HS-5 (cell line): ENCODE measurements at places on chromosomes 1 and 21.

DNA sequence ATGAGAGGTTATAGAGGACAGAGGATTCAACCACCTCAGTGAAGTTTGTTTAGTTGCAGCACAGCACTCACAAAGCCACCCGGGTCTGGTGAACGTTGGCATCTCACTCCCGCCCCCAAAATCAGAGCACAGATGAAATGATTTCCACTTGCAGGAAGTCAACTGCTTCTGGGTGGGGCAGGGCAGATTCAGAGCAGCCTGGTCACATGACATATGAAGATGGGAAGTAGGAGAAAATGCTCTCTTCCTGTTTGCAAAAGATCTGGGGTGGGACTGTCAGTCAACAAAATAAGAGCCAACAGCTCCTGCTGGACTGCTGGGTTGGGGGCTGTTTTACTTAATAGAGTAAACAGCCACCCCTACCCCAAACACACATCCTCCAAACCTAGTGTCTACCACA is 43.2 kb downstream of the LRRC71 start:
- DNase-seq, result no peak

GRCh38 chr1:211473823-211474222 is 18.1 kb downstream of the RD3 start:
- no peak for DNase-seq

DNA sequence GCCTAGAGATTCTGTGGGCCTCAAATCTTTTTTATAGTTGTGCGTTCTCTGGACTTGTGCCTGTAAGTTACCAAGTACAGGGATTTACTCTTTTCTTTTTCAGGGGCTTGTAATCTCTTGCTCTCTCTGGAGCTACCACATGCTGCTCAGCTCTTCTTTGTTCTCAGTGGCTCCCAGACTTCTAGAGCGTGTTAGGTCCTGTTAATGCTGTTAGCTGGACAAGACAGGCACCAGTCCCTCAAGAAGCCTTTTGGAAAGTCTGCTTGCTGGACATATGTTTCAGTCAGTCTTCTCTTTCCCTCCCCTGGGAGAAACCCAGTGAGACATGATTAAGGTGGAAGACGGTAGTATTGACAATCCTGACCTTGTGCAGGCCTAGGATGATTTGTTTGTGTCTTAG is 29.4 kb downstream of the KCNK2 start:
- DNase-seq, result no peak

GRCh38 chr1:166165661-166166328 is 1.0 kb downstream of the FAM78B start:
- DNase-seq, result no peak

DNA sequence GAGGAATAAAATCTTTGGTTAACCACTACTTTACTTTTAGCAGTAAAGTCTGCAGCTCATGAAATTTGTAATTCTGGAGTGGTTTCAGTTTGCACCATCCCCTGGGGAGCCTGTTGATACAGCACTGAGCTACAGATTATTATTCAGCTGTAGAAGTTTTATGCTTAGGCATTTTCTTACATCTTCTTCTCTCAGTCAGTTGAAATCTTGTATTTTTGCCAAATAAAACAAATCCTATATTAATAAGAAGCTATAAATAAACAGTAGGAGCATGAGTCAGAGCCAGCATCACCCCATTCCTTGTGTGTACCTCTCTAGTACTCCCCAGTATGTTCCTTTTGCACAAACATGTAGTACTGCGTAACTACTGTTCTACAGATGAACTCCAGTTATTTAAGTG is 118.9 kb downstream of the ATF6 start:
- no peak for DNase-seq

- DNase-seq, result no peak
Measured at GRCh38 chr1:226945106-226945857, 5.2 kb downstream of the COQ8A start.

DNA sequence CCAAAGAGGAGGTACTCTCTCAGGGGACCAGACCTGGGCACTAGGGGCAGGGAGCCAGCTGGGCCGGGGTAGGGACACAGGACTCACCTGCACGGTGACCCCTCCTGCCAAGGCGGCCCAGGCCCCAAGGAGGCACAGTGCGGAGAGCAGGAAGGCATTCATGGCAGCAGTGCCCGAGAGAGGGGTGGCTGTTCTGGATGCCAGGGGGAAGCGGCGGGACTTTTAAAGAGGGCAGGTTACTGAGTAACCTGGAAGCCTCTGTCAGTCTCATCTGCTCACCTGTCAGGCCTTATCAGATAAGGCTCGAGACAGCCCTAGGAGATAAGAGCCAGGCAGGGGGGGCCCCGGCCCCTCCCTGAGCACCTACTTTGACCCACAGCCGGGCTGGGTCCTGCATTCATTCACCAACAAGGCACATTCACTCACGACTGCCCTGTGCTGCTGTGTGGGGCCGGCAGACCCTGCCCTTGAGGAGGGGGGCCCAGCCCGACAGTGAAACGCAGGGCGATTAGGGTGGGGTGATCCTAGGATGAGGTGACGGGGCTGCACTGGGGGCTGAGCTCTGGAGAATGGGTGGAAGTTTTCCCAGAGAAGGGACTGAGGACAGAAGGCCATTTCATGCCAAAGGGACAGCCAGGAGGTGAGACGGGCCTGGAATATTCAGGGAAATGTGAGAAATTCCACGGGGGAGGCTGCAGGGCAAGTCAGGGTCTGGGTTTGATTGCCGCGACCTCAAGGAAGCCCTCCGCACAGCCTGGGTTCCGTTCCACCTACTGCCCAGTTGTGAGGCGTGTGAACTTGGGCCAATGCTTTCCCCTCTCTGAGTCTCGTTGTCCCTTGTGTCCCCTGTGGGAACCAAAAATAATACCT is at the start of gene GUCA2A:
GUCA2A (minus strand) TSS at position 195 of the 870 bp plus-strand sequence; CDS start at position 162, 33 bp downstream.
- no peak for DNase-seq

DNA sequence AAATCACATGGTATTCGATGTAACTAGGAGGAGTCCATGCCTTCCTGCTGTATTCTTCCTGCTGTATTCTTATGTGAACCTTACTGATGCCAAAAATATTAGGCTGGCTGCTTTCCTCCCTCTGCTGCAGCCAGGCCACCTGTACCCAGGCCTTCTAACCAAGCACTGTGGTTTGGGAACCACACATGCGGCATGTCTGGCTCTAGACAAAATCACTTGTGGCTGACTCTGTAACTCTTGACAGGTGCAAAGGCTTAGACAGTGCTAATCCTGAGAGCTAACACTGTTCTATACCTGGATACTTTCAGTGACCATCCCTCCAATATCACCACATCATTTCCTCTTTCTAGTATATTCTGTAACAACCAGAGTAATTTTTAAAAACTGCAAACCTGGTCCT is 67.7 kb downstream of the PCP4 start:
- DNase-seq, result no peak

GRCh38 chr1:154379301-154379700 is 25.8 kb upstream of the IL6R start:
- no peak for DNase-seq

GRCh38 chr1:176183618-176184017 is 23.5 kb downstream of the COP1 start:
- DNase-seq, result no peak
